Stimulated activated memory B cell treated with anti-CD40 and anti-IgM and Interleukin-4, amounts not matched to agents 10 μg/mL and 1 μg/mL and 100 μg/mL, for 72 hours (primary cell): ENCODE measurements at places on chromosomes 5 and 9.
A peak's percentile ranks its signal among the peaks of the same experiment; 100 is the strongest.

GRCh38 chr5:93735378-93735777 is 6.0 kb downstream of the POU5F2 start:
- H3K4me3 ChIP-seq = no peak overlapping the region
- H3K27me3 ChIP-seq = no peaks in the 10 kb centered on the region
- peaks cover 10% of the 10 kb centered on the region for H3K4me1 ChIP-seq
- H3K36me3 ChIP-seq = peaks cover 42% of the 10 kb centered on the region
- H3K27ac ChIP-seq = no peak overlapping the region

GRCh38 chr5:120644516-120644915 is 180.4 kb downstream of the PRR16 start:
- H3K27ac ChIP-seq = no peak overlapping the region
- no peak for ATAC-seq
- no peaks in the 10 kb centered on the region for H3K36me3 ChIP-seq
- no peaks in the 10 kb centered on the region for H3K4me1 ChIP-seq

DNA sequence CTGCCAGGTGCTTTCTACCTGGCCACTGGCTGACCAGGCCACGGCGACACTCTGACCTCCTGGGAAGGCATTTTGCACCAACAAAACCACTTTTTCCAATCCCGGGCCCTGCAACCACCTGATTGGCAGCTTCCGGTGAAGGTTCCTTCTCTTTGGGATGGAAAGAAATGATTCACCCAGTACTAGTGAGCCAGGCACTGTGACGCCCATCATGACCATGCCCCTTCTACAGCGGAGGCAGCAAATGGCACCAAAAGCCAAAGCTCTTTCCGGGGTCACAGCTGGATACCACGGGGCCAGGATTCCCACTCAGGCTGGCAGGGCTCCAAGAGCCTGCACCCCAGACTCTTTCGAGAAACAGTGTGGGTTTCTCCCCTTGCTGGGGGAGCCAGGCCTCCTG is 4.7 kb downstream of the NOTCH1 start:
- ATAC-seq = no peak
- H3K4me3 ChIP-seq = no peak overlapping the region
- no peaks in the 10 kb centered on the region for H3K27me3 ChIP-seq
- peaks cover 70% of the 10 kb centered on the region for H3K4me1 ChIP-seq
- H3K36me3 ChIP-seq = no peaks in the 10 kb centered on the region
- peak overlapping the region; percentile 99 for H3K27ac ChIP-seq

DNA sequence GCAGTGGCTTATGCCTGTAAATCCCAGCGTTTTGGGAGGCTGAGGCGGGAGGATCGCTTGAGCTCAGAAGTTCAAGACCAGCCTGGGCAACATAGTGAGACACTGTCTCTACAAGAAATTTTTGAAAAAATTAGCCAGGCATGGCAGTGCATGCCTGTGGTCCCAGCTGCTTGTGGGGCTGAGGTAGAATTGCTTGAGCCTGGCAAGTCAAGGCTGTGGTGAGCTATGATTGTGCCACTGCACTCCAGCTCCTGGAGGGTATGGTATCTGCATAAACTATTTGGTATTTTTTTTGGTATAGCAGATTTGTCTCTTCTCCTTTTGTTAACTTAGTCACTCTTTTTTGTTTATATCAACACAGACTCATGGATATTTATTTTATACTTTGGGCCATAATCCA is 61.5 kb upstream of the TEX48 start:
- no peak for ATAC-seq
- no peaks in the 10 kb centered on the region for H3K27me3 ChIP-seq
- no peak overlapping the region for H3K4me3 ChIP-seq
- no peaks in the 10 kb centered on the region for H3K36me3 ChIP-seq
- no peak overlapping the region for H3K27ac ChIP-seq

- no peaks in the 10 kb centered on the region for H3K36me3 ChIP-seq
- ATAC-seq = peak; percentile 55
- peaks cover 15% of the 10 kb centered on the region for H3K27me3 ChIP-seq
These were observed 11.1 kb downstream of the EXD3 start for GRCh38 chr9:137411645-137412380.

- no peak for ATAC-seq
- H3K27me3 ChIP-seq = no peaks in the 10 kb centered on the region
- no peak overlapping the region for H3K27ac ChIP-seq
- H3K36me3 ChIP-seq = peaks cover 6% of the 10 kb centered on the region
These were observed 159.0 kb downstream of the HACD4 start for GRCh38 chr9:20872340-20872977.

DNA sequence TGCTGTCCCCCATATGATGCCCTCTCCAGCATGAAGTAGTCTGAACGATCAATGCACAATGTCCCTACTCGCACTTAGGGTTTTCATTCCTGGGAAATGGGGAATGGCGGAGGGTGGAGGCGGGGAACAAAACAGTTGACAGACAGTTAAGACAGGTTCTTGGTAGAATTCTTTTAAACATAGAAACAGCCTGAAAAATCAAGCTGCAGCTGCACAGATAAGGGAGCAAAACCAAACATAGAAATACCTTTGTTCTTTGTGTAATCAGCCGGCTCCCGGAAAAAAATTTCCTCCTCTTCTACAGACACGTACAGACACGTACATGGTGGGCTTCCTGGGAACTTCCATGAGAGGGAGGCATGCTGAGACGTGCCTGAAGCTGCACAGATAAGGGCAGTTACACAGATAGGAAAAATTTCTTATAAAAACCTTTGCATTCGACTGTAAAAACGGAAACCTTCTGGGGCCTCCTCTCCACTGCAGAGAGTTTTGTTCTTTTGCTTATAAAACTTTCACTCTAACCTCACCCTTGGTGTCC is 662.4 kb upstream of the PTPRD start:
- H3K4me1 ChIP-seq = no peaks in the 10 kb centered on the region
- no peaks in the 10 kb centered on the region for H3K27me3 ChIP-seq
- H3K4me3 ChIP-seq = no peak overlapping the region
- no peaks in the 10 kb centered on the region for H3K36me3 ChIP-seq

- no peak overlapping the region for H3K27ac ChIP-seq
- no peaks in the 10 kb centered on the region for H3K27me3 ChIP-seq
- H3K36me3 ChIP-seq = peaks cover 47% of the 10 kb centered on the region
- no peak overlapping the region for H3K4me3 ChIP-seq
- ATAC-seq = no peak
These were observed 116.2 kb downstream of the MAN2A1 start for GRCh38 chr5:109805883-109806282.

DNA sequence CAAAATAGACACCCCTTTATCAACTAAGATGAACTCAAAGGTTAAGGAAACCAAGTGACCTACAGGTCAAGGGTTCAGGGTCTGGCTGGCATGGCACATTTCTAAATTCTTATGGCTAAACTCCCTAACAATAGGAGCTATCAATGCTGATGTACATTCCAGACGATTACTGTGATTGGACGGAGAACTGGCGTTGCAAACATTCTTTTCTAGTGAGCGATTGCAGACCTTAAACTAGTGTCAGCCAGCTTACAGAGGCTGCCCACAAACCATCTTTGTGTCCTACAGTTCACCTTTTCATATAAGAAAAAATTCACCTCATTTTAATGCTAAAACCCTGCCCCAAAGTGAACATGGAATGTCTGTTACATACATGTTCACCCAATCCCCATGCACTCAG is 382.9 kb downstream of the MAT2B start:
- no peak overlapping the region for H3K4me3 ChIP-seq
- ATAC-seq = no peak
- no peaks in the 10 kb centered on the region for H3K36me3 ChIP-seq
- no peaks in the 10 kb centered on the region for H3K4me1 ChIP-seq
- H3K27me3 ChIP-seq = no peaks in the 10 kb centered on the region

DNA sequence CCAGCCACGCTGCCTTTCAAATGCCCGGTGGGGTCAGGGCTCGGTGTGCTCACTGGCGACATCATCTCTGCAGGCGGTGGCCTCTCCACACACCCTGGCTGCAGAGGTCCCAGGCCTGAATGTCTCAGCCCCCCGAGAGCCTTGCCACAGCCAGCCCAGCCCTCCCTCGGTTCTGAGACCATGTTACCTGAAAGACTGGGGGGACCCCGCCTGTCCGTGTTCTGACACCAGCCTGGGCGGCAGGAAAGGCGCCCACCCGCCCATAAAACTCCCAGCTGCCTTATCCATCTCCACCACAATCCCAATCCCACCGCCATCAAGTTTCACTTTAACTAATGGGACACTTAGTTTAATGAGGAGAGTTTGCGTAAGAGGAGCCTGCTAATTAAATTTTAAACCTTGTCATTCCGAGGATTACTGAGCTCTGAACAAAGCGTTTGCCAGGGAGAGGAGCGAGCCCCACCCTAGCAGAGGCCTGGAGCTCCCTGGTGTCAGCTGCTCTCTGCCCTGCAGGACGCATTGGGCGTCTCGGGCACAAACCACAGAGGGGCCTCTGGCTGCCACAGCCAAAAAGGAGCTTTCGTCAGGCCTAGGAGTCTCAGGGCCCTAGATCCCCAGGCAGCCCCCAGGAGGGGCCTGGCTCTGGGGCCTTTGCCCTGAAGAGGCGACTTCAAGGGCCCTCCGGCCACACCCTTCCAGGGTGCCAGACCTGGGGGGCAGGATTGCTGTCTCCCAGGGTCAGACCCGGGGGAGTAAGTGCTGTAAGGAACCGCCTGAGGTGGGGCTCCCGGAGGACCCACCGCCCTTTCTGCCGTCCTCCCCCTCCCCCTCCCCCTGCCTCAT is 15.3 kb downstream of the LHX3 start:
- H3K27ac ChIP-seq = no peak overlapping the region
- ATAC-seq = peak; percentile 26
- H3K4me3 ChIP-seq = no peak overlapping the region
- H3K27me3 ChIP-seq = peaks cover 78% of the 10 kb centered on the region
- H3K4me1 ChIP-seq = peaks cover 5% of the 10 kb centered on the region
- H3K36me3 ChIP-seq = no peaks in the 10 kb centered on the region

DNA sequence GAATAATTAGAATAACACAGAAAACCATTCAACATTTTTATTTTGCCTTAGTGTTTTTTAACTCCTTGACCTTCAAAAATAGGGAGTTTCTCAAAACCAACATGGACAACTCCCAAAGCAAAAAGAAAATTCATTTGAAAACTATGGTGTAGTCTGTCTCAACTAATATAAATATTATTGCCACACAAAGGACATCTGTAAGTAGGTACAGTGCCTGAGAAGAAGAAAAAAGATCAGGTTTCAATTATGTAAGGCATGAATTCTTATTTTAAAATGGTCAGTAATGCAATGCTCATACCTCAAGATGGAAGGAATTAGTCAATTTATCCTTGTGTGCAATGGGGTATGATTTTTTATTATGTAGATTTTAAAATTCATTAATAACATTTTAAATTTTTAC is 109.6 kb upstream of the CNTLN start:
- H3K4me3 ChIP-seq = no peak overlapping the region
- no peak for ATAC-seq
- H3K4me1 ChIP-seq = no peaks in the 10 kb centered on the region

GRCh38 chr9:91101611-91102168 is 260.0 kb downstream of the AUH start:
- peak overlapping the region; percentile 9 for H3K27ac ChIP-seq
- no peaks in the 10 kb centered on the region for H3K27me3 ChIP-seq
- H3K4me3 ChIP-seq = no peak overlapping the region
- H3K4me1 ChIP-seq = peaks cover 32% of the 10 kb centered on the region
- H3K36me3 ChIP-seq = no peaks in the 10 kb centered on the region
- ATAC-seq = peak; percentile 83

GRCh38 chr5:136226401-136226800 is 33.4 kb upstream of the SMIM32 start:
- H3K36me3 ChIP-seq = no peaks in the 10 kb centered on the region
- H3K4me1 ChIP-seq = no peaks in the 10 kb centered on the region
- ATAC-seq = no peak
- H3K4me3 ChIP-seq = no peak overlapping the region
- no peak overlapping the region for H3K27ac ChIP-seq
- H3K27me3 ChIP-seq = peaks cover 28% of the 10 kb centered on the region

DNA sequence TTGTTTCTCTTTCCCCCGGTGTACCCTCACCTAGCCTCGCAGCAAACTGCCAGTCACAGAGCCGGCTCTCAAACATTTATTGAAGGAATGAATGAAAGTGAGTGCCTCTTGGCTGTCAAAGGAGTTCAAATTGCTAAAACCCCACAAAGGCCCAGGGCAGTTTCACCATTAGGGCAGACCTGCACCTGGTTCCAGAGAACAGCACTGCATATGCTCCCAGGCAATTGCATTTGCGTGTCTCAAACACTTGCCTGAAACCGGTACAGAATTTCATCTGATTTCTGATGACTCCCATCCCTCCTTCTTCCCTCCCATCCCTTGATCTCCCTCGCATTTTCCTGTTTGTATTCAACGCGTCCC is 165.6 kb upstream of the ZNF462 start:
- no peak overlapping the region for H3K27ac ChIP-seq
- ATAC-seq = no peak
- no peaks in the 10 kb centered on the region for H3K27me3 ChIP-seq

- H3K4me3 ChIP-seq = no peak overlapping the region
- no peak for ATAC-seq
- no peaks in the 10 kb centered on the region for H3K36me3 ChIP-seq
- H3K4me1 ChIP-seq = no peaks in the 10 kb centered on the region
- peaks cover 3% of the 10 kb centered on the region for H3K27me3 ChIP-seq
These were observed 14.2 kb upstream of the AGGF1 start for GRCh38 chr5:77015938-77016569.

DNA sequence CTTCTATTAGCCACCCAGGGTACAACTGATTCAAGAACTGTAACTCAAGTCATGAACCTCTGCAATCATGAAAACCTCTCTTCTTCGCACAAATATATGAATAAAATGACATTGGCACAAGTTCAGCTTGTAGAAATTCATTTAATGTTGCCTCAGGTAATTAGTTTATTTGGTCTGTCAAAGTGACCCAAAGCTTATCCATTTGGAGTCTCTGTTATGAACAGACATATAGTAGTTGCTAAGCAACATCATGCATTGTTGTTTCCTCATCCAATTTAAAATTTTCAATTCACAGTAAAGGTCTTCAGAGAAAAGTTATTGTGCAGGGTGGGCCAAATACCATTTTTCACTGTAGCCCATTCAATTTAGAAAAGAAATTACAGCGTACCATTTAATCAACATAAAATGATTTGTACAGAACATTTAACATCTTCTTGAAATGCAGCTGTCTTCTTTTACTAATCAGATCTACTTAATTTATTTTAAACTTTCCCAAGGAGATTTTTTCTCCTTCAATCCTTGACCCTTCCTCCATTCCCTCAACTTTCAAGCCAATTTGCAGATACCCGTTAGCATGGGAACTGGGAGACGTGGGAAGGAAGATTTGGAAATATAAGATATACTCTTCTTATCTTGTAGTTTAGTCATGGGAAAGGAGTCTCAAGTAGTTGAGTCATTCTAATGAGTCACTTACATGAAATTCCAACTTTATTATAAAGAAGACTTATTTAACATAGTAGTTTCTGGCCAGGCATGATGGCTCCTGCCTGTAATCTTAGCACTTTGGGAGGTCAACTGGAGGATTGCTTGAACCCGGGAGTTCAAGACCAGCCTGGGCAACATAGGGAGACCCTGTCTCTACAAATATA is 231.3 kb downstream of the ATPSCKMT start:
- ATAC-seq = no peak
- H3K27me3 ChIP-seq = no peaks in the 10 kb centered on the region
- H3K4me1 ChIP-seq = no peaks in the 10 kb centered on the region
- H3K4me3 ChIP-seq = no peak overlapping the region
- H3K36me3 ChIP-seq = no peaks in the 10 kb centered on the region

DNA sequence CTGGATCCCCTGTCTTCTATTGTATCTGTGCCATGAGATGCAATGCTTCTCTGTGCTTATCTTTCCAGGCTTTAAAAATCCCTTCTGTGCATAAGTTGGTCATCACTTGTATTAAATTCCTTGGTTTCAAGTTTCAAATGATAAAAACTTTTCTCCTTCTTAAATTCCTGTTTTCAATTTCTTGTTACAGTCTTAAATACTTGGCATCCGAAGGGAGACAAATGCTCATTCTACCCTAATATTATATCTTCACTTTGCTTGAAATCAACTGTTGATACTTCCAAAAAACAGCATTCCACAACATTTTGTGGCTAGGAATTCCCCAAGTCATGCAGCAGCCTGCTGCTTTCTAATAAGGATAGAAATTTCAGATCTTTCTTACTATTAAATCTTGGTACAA is 413.2 kb upstream of the ACTBL2 start:
- H3K4me1 ChIP-seq = no peaks in the 10 kb centered on the region
- ATAC-seq = no peak
- H3K27ac ChIP-seq = no peak overlapping the region
- no peak overlapping the region for H3K4me3 ChIP-seq
